Stimulated activated CD4-positive, alpha-beta T cell treated with anti-CD3 and anti-CD28 coated beads, Interleukin-1b, Interleukin-23, amount 100 ng/mL, for 1 hour (primary cell): ENCODE measurements at places on chromosomes 3 and 15.

GRCh38 chr3:167864552-167864874, 129.0 kb downstream of the SERPINI1 start:
- DNase-seq: no peak

- DNase-seq: no peak
Observed at GRCh38 chr3:73609655-73610054, 15.1 kb downstream of the PDZRN3 start.

GRCh38 chr15:56678571-56678970, 54.7 kb downstream of the ZNF280D start:
- DNase-seq: no peak

DNA sequence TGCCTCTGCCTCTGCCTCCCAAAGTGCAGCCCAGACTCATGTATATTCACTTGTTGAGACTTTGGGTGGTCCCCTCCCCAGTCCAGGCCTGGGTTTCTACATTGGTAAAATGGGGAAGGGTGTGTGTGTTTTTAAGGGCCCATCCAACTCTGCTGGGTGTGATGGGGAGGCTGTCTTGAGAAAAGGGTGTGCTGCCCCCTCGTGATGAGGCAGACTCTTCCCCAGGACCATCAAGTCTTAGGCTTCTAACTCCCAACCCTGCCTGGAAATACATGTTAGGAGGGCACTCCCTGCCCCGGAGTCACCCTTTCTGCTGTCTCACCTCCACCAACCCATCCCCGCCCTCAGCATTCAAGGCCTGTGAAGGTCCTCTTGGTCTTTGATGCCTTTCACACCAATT, 4.4 kb upstream of the PTPN23 start:
- no peak for DNase-seq

GRCh38 chr15:41001524-41002214, 48.4 kb downstream of the CHAC1 start:
- DNase-seq: no peak

DNA sequence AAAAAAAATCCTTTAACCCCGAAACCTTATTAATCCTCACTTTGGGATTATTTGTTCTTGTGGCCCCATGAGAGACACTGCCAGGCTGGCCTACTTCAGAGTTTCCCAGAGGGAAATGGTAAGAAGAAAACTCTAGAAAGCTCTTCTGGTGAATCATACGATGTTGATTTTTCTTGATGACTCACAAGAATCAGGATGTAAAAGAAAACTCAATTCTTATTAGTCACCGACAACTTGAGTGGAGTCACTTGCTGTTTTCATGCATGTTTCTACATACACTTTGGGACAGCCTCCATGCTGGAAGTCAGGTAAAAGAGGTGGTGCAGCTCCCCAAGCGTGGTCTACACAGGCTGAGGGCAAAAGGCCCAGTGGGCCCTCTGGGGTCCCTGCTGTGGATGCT, 42.8 kb downstream of the MYO5C start:
- no peak for DNase-seq

GRCh38 chr3:10332481-10333348, 11.8 kb upstream of the SEC13 start:
- no peak for DNase-seq

- no peak for DNase-seq
Observed at GRCh38 chr3:24504772-24505171, 10.1 kb upstream of the THRB start.

GRCh38 chr15:59159210-59159609, 47.4 kb upstream of the LDHAL6B start:
- no peak for DNase-seq

DNA sequence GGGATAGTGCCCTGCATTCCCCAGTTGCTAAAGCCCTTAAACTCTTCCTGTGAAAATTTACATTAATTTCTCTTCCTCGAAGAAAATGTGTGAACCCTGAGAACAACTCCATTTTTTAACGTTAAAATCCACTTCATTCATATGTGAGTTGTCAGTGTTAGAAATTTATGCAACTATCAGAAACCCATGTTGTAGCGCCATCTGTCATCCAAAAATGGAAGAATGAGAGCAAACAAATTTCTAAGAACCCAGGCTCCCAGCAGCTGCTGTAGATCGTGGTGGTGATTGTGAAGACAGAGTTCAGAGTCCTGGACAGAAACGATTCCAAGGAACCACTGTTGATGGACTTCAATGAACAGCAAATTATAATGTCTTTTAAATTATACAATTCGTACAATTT, 179.7 kb upstream of the NDN start:
- DNase-seq: no peak

GRCh38 chr3:11991751-11992150, 12.4 kb upstream of the SYN2 start:
- DNase-seq: no peak

- no peak for DNase-seq
Observed at GRCh38 chr15:100766243-100767000, 113.2 kb upstream of the ALDH1A3 start.

DNA sequence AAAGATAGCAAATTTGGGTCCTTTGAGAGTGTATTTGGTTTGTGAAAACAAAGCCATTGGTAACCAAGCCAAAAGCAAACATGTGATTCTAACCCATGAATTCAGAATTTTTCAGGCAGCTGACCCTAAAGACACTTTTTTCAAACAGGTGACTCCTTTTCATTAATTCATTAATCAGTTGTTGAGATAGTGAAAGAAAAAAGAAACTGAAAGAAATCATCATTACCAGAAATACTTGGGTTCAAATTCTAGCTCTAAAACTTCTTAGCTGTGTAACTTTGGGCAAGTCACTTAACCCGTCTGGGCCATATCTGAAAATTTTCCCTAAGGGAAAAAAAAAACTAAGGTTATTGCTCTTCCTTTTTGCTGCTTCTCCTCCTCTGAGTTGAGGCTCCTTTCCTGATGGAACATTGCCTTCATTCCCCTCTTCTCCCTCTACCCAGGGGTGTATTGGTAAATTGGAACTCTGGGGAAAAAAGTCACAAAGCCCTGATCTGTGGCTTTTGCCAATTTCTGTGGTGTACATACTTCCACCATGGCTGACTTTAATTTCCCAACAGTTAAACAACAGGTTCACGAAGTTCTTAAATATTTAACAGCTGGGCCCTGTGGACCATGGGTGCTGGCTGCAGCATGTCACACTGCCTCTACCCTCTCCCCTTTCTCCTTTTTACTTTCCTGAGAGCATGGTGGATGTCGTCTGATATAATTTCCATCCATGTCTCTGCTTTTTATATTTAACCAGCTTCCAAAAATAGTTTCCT, 120.3 kb downstream of the ASB7 start:
- DNase-seq: no peak

GRCh38 chr3:197305854-197306253, 7.4 kb upstream of the DLG1 start:
- no peak for DNase-seq

GRCh38 chr15:92690395-92690794, 34.8 kb upstream of the FAM174B start:
- DNase-seq: no peak

- DNase-seq: no peak
Observed at GRCh38 chr3:184805351-184806038, 6.5 kb upstream of the VPS8 start.

DNA sequence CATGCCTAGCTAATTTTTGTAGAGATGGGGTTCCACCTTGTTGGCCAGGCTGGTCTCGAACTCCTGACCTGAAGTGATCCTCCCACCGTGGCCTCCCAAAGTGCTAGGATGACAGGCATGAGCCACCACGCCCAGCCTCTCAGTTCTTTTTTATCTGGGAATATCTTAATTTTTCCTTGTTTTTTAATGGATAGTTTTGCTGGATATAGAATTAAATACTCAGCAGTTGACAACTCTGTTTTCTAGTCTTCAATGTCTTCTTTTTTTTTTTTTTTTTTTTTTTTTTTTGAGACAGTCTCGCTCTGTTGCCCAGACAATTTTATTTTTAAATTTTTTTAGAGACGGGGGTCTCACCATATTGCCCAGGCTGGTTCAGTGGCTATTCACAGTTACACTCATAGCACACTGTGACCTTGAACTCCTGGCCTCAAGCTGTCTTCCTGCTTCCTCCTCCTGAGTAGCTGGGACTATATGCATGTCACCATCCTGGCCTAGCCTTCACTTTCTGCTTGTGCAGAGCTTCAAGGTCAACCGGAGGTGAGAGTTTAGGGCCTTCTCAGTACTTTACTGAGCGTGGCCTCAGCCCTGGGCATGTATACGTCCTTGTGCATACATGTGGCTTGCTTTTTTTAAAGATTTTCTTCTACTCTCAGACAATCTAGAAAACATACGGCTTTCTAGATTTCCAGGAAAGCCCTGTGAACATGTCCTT, 120.5 kb downstream of the ZNF609 start:
- no peak for DNase-seq

DNA sequence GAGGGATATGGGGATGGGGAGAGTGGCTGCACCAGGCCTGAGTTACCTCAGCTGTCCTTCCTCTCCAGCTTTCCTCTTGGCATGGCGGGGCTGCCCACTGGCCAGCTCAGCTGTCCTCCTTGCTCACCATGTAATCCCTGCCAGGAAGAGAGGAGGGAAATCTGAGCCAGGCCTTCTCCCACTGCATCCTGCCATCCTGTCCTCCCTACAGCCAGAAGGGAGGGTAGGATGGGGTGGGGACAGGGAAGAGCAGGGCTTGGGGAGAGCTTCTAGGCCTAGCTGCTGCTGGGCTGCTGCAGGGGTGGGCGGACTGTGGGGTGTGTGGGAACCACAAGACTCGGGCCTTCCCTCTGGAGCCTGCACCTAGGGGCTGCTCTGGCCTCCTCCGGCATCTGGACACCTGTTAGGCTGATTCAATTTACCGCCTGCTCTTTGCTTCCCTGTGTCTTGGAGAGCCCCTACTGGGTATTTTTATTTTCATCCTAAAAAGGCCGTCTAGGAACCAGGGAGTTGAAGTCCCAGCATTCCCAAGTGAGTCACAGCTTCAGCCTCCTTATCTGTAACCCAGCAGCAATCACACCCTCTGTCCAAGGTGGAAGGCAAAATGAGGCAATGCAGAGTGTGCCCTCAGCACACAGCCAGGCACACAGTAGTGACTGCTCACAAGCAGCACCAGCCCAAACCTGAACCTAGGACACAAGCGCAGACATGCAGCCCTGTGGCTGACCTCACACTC, 13.1 kb upstream of the KY start:
- no peak for DNase-seq

GRCh38 chr3:42188376-42188775, 77.6 kb downstream of the CCK start:
- DNase-seq: no peak

DNA sequence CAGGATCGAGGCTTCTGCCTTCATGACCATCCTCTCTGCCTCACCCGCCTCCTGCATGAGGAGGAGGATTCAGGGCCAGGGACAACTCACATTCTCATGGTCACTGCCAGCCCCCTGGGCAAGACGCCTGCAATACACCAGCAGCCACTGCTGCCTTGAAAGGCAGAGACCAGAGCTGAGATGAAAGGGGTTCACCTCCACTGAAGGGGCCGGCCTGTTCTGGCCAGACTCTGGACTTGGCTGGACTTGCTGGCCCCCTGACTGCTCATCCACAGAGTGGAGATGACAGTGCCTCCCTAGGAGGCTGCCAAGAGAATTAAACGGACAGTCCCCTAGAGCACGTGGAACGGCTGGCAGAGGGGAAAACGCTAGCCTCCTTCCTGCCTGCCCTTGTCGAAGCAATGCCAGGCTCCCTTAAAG, 35.2 kb downstream of the MGLL start:
- DNase-seq: no peak

GRCh38 chr3:153615863-153616262, 453.8 kb downstream of the RAP2B start:
- no peak for DNase-seq

- no peak for DNase-seq
Observed at GRCh38 chr3:98954242-98954641, 52.7 kb upstream of the DCBLD2 start.

DNA sequence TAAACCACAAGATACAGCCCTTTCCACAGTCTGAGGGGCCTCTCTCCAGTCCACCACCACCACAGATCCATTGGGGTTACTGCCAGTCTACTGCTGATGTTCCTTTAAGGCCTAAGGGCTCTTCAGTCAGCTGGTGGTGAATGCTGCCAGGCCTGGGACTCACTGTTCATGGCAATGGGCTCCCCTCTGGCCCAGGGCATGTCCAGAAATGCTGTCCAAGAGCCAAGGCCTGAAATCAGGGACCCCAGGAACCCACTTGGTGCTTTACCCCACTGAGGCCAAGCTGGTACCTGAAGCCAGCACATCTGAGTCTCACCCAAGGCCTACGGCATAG, 128.6 kb upstream of the CBLB start:
- DNase-seq: no peak

DNA sequence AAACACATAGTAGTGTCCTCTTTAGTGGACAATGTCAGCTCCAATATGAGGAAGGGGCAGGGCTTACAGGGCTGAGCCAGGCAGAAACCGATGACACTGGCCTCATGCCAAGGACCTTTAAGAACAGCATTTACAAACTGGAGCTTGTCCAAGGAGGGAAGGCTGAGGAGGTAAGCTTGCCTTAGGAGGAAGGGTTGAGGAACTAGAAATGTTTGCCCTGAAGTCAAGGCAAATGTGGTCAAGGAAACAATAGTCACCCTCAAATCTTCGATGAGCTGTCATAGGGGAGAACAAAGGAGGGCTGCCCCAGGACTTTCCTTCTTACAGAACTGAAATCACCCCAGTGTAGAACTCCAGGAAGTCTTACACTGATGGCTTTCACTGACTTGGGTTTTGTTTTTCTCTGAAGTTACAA, 136.4 kb downstream of the LIPC start:
- DNase-seq: no peak

GRCh38 chr3:177197727-177198460, 612 bp upstream of the TBL1XR1 start:
- DNase-seq: peak; percentile 13

DNA sequence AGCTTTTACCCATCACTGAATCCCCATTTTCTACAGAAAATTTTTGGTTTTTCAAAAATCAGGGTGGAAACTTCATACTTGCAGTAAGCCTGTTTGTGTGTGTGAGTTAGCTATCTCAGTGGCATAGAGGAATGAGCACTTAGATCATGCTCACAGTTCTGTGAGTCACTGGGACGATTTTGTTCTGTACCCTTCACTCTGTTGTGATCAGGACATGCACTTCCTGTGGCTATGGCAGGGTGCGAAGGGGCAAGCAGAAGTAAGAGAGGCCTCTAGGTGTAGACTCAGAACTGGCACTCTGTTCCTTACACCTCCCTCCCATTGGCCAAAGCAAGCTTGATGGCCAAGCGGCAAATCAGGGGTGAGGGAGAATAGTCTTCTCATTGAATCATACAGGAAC, 11.6 kb downstream of the NIPA2 start:
- DNase-seq: no peak

- DNase-seq: no peak
Observed at GRCh38 chr3:133895208-133896001, at the start of gene RAB6B. RAB6B (minus strand) TSS chr3:133895882; CDS start chr3:133895466, 416 bp downstream.
